ENCODE measurements at places on chromosomes 16 and 17. TPM values are rescaled to one million over a fixed set of nuclear protein-coding genes. Genes with fewer than 3 reads are reported as not detected.

DNA sequence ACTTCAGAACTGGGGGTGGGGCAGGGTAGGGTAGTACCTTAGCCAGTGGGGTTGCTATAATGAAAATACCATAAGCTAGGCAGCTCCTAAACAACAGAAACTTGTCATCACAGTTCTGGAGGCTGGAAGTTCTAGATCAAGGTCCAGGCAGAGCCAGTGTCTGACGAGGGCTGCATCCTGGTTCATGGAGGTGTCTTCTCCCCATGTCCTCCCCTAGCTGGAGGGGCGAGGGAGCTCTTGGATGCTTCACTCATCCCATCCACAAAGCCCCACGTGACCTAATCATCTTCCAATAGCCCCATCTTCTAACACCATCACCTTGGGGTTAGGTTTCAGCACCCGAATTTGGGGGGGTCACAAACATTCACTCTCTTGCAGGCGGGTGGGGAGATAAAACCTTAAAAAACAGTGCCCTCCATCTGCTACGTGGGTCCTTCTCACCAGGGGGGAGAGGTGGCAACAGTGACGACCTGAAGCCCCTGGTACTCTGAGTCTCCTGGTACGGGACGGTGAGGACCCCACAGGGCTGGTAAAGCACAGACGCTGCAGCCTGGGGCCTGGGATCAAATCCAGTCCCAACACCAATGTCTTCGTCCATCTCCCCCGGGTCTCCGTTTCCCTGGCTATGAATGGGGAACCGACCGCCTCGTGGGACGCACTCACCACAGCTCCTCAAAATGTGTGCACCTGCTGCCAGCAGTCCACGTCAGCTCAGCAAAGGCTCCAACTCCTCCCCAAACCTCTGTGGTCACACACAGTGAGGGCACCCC lies 22.8 kb downstream of the RAB40B start:
- H3K27ac ChIP-seq = no peak overlapping the region
- no peak for DNase-seq
- no peaks in the 10 kb centered on the region for H3K27me3 ChIP-seq

- no peaks in the 10 kb centered on the region for H3K27me3 ChIP-seq
Measured at GRCh38 chr16:13414154-13414553, 505.8 kb upstream of the ERCC4 start.

DNA sequence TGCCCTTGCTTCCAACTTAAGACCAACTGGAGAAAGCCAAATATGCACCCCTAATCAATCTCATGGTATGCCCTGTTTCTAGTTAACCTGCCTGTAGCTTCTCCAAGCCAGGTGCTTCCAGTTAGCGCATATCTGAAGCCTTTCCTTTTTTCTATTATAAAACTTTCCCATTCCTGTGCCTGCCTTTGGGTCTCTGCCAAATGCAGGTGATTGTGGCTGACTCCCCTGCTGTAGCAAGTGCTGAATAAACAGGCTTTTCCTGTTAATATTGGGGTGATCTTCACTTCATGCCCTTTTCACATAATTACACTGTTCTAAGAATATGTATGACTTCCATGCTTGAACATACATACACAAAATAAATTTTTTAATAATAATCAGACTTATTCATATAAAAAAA lies 207.4 kb downstream of the TANC2 start:
- no peak overlapping the region for H3K4me3 ChIP-seq
- DNase-seq = no peak
- H3K4me1 ChIP-seq = no peaks in the 10 kb centered on the region
- no peak overlapping the region for H3K27ac ChIP-seq
- peaks cover 2% of the 10 kb centered on the region for H3K36me3 ChIP-seq
- no peaks in the 10 kb centered on the region for H3K27me3 ChIP-seq

GRCh38 chr17:80000981-80001775 lies 34.5 kb downstream of the TBC1D16 start:
- H3K27me3 ChIP-seq = no peaks in the 10 kb centered on the region
- H3K4me1 ChIP-seq = peaks cover 24% of the 10 kb centered on the region
- no peak for DNase-seq
- no peak overlapping the region for H3K4me3 ChIP-seq
- H3K36me3 ChIP-seq = no peaks in the 10 kb centered on the region

- peaks cover 2% of the 10 kb centered on the region for H3K36me3 ChIP-seq
- DNase-seq = no peak
- peaks cover 46% of the 10 kb centered on the region for H3K27me3 ChIP-seq
- no peak overlapping the region for H3K27ac ChIP-seq
- no peak overlapping the region for H3K4me3 ChIP-seq
Measured at GRCh38 chr16:50460538-50461399, 87.4 kb upstream of the NKD1 start.

GRCh38 chr17:82791532-82791931 lies 39.7 kb downstream of the TBCD start:
- H3K27me3 ChIP-seq = no peaks in the 10 kb centered on the region
- H3K36me3 ChIP-seq = no peaks in the 10 kb centered on the region
- peaks cover 9% of the 10 kb centered on the region for H3K4me1 ChIP-seq
- no peak for DNase-seq
- H3K4me3 ChIP-seq = no peak overlapping the region

GRCh38 chr17:2092253-2092652 lies 37.4 kb downstream of the HIC1 start:
- peaks cover 10% of the 10 kb centered on the region for H3K36me3 ChIP-seq
- no peak overlapping the region for H3K27ac ChIP-seq
- peaks cover 39% of the 10 kb centered on the region for H3K4me1 ChIP-seq

DNA sequence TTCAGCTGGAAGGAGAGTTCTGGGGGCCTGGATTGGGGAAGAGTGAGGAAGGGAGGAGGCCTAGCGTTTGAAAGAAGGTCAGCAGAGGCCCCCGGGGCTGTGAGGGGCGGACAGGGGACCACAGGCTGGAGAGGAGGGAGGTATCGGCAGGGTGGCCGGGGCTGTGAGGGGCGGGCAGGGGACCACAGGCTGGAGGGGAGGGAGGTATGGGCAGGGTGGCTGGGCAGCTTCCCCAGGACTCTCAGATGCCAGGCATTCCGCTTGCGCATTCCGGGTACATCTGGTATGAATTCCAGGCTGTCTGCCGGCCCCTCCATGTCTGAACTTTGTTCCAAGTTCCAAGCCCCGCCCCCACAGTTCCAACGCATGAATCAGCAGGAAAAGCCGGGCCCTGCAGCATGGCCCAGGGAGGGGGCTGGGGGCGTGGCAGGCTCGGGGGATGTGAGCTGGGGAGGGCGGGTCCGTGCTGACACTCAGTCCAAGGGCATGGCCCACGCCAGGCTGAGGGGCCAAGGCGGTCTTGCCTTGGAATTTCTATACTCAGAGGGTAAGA lies 4.3 kb upstream of the TLCD2 start:
- H3K4me1 ChIP-seq = peaks cover 33% of the 10 kb centered on the region
- peak overlapping the region; percentile 97 for H3K4me3 ChIP-seq
- H3K27me3 ChIP-seq = no peaks in the 10 kb centered on the region
- peak overlapping the region; percentile 19 for H3K27ac ChIP-seq

GRCh38 chr16:84840687-84841627 lies 21.2 kb downstream of the CRISPLD2 start:
- H3K27me3 ChIP-seq = peaks cover 42% of the 10 kb centered on the region
- peak overlapping the region; percentile 37 for H3K27ac ChIP-seq
- H3K36me3 ChIP-seq = peaks cover 5% of the 10 kb centered on the region
- H3K4me1 ChIP-seq = peaks cover 12% of the 10 kb centered on the region
- peak overlapping the region; percentile 6 for H3K4me3 ChIP-seq
- DNase-seq = no peak

DNA sequence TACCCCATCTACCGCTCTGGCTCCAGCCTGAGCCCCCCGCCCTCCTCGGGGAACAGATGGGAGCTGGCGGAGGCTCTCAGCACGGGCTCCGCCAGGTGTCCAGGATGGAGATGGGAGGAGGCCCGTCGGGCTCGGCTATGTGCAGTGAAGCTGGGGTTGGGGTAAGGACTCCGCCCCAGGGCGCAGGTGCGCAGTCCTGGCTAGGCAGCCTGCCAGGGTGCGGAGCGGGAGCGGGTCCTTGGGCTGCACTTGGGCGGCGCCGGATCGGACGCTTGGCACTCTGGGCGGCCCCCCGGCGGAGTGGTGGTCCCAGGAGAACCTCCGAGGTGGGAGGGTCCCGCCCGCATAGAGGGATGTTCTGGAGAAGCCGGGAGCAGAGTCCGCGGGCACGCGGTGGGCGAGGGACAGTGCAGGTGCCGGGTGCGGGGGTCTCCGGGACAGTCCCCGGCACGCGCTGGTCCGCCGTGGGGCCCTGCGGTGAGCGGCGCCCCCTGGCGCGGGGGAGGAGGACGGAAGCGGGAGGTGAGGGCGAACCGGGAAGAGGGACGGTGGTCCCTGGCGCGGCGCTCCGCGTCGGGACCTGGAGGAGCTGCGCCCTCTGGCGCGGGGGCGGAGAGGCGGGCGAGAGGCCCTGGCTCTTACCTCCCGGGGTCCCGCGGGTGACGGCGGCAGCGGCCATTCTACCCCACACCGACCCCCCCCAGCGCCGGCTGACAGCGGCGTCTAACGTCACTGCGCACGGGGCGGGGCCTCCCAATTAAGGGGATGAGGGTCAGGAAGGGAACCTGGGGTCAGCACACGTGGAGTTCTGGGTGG lies at the start of gene CAMTA2:
CAMTA2 (minus strand) TSS at position 725 of the 816 bp plus-strand sequence. CDS start 1,453 bp downstream, outside the sequence.
- H3K27me3 ChIP-seq = no peaks in the 10 kb centered on the region
- peak within 1 kb of the TSS; percentile 94 for H3K27ac ChIP-seq
- H3K36me3 ChIP-seq = peaks cover 7% of the 10 kb centered on the region
- DNase-seq = peak; percentile 79
- peak within 1 kb of the TSS; percentile 93 for H3K4me3 ChIP-seq

- no peaks in the 10 kb centered on the region for H3K27me3 ChIP-seq
- peaks cover 16% of the 10 kb centered on the region for H3K36me3 ChIP-seq
- peaks cover 8% of the 10 kb centered on the region for H3K4me1 ChIP-seq
Measured at GRCh38 chr16:27726621-27727261, 176.8 kb downstream of the KATNIP start.

GRCh38 chr17:67157732-67158639 lies 87.0 kb downstream of the HELZ start:
- peak overlapping the region; percentile 53 for H3K27ac ChIP-seq
- H3K27me3 ChIP-seq = no peaks in the 10 kb centered on the region
- no peak for DNase-seq
- H3K4me3 ChIP-seq = no peak overlapping the region

DNA sequence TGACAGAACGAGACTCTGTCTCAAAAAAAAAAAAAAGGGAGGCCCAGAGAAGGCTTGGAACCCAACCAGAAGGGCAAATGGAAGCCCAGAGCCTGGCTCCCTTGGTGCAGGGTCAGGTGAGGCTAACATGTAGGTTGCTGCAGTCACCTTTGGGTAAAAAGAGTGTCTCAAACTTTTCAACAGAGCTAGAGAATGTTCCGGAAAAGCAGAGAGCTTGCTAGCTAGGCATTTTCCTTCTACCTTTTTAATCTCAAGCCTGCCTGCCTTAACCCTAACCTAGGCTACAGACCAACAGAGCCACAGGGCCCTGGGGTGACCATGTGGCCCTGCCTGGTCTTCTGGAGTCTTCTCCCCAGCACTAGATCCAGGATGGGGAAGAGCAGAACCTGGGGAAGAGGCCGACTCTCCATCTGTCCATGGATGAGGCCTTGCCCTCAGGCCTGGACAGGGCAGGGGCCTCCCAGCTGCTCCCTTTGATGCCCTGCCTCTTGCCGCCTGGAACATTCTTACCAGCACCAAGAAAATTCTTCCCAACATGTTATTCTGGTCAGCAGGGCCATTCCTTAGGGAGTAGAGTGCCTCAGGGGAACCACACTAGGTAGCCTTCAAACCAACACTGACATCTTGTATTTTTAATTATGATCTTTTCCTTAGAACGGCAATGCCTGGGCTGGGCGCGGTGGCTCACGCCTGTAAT lies 30.1 kb downstream of the SLC43A2 start:
- DNase-seq = no peak
- H3K27me3 ChIP-seq = no peaks in the 10 kb centered on the region
- H3K36me3 ChIP-seq = no peaks in the 10 kb centered on the region
- no peak overlapping the region for H3K4me3 ChIP-seq
- H3K27ac ChIP-seq = no peak overlapping the region

GRCh38 chr17:61314368-61315078 lies 85.1 kb upstream of the TBX2 start:
- peaks cover 10% of the 10 kb centered on the region for H3K4me1 ChIP-seq
- no peak for DNase-seq
- H3K27ac ChIP-seq = peak overlapping the region; percentile 9
- no peaks in the 10 kb centered on the region for H3K27me3 ChIP-seq

DNA sequence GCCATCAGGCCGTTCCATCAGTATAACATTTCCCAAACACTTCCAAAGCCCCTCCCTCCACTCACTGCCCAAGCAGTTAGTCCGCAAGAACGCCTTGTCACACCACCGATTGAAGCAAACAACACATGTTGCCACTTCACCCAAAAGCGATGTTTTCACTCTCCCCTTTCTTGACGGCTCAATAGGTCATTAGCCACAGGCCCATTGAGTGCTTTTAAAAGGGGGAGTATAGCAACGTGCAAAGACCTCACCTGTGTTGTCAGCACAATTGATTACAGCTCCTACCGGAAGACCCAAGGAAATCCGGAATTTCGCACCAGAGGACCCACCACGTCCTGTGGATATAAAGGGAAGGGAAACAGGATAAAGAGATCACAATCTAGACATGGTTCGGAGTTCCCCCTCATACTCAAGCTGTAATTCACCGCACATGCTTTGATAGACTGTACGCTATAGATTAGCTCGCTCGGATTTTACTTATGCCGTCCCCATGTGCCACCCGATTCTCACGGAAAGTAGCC lies 690 bp downstream of the RPL23 start:
- H3K27me3 ChIP-seq = no peaks in the 10 kb centered on the region
- H3K4me3 ChIP-seq = peak overlapping the region; percentile 97
- peaks cover 40% of the 10 kb centered on the region for H3K4me1 ChIP-seq
- H3K36me3 ChIP-seq = peaks cover 2% of the 10 kb centered on the region

The GJD3 gene
- not detected for total RNA-seq

The TBC1D3K gene
- total RNA-seq = not detected

The FNDC8 gene
- not detected for total RNA-seq

The COX10 gene
- 19.6 TPM for total RNA-seq

The KIF1C gene
- 19.3 TPM for total RNA-seq

The OR3A3 gene
- not detected for total RNA-seq

The C16orf96 gene
- total RNA-seq = 0.20 TPM

Data from T-helper 17 cell (primary cell).